ENCODE measurements at places on chromosomes 16 and 17.

DNA sequence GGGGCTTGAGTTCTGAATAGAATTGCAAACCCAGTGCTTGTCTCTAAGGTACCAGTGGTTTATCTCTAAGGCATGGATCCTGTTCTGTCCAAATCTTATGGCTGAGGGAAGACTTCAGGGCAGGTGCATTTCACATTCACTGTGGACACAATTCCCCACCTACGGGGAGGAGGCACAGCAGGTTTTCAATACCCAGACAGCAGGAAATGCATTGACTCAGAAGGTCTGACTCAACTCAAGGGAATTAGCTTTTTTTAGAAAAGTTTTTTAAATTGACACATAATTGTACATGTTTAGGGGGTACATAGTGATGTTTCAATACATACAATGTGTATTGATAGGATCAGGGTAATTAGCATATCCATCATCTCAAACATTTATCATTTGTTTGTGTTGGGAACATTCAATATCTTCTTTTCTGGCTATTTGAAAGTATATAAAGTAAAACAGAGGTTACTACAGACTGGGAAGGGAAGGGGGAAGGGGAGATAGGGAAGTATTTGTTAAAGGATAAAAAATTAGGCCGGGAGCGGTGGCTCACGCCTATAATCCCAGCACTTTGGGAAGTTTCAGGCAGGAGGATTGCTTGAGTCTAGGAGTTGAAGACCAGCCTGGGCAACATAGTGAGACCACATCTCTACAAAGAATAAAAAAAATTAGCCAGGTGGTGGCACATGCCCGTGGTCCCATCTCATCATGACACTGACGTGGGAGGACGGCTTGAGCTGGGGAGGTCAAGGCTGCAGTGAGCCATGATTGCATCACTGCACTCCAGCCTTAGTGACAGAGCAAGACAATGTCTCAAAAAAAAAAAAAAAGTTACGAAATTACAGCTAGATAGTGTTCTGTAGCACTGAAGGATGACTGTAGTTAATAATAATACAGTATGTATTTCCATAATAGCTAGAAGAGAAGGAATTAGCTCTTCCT, 54.9 kb downstream of the RGS9 start:
- no peak for DNase-seq

DNA sequence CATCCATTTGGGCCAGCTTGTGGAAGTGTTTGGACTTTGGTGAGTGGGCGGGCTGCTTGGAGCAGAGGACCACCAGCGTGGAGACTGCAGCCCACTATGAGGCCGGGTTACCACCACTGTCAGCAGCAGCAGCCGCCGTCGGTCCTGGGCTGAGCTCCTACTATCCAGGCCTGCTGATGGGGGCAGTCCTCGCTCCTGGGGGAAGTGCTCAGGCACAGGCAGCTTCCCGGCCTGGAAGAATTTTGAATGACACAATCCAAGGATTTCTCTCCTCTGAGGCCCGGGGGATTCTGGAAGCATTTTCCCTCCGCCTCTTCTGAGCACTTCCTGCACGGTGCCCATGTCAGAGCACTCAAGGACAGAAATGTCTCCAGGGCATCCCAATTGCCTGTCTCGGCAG, 5.3 kb upstream of the NOD2 start:
- no peak for DNase-seq

GRCh38 chr16:85004587-85005205, 6.6 kb downstream of the ZDHHC7 start:
- DNase-seq = no peak

DNA sequence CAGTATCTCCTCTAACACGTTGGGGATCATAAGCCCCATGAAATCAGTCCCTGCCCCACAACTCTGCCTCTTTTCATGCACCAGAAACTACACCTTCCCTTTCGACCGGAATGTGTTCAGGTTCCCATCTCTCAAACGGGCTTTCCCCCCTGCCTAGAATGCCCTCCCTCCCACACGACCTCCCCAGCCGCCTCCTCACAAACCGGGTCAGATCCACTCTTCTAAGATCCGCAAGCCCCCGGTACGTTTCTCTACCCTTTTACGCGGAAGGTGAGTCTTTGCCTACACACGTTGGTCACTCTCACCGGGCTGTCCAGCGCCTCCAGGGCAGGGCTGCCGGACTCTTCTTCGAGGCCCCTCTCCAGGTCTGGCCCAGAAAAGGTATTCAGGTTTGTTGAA, 708 bp downstream of the DHX33 start:
- DNase-seq = peak; percentile 26

- DNase-seq = no peak
These were observed 81.0 kb downstream of the MYH11 start for GRCh38 chr16:15775663-15776304.

GRCh38 chr17:17361867-17362539, 58.8 kb downstream of the NT5M start:
- no peak for DNase-seq

GRCh38 chr16:50863644-50864144, 121.8 kb downstream of the CYLD start:
- no peak for DNase-seq

DNA sequence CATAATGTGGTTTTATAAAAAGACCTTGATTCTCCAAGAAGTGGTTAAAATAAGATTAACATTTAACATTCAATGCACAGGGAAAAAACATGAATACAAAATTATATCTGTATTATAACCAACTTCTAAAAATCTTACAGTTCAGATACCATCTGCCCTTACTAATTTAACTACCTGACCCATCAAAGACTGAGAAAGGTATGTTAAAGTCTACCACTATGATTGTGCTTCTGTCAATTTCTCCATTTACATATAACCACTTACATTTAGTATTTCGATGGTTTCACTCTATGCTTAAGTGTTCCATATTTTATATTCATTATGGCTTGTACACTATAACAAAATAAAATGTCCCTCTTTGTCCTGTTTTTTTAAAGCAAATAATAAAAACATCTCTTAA, 14.6 kb downstream of the AP1G1 start:
- DNase-seq = no peak

DNA sequence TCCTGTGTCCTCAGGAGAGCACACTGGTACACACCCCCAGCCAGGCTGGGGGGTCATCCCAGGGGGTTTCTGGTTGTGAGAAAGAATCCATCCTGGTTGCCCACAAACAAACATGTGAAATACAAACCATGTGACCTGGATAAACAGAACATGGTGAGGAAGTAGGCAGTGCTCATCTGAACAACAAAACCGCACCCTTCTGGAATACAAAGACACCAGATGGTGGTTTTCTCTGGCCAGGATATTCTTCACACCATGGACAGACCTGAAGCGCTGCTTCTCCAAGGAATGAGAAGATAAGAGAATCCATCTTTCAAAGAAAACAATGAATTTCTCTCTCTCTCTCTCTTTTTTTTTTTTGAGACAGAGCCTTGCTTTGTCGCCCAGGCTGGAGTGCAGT, 302.3 kb downstream of the SLC39A11 start:
- DNase-seq = no peak

DNA sequence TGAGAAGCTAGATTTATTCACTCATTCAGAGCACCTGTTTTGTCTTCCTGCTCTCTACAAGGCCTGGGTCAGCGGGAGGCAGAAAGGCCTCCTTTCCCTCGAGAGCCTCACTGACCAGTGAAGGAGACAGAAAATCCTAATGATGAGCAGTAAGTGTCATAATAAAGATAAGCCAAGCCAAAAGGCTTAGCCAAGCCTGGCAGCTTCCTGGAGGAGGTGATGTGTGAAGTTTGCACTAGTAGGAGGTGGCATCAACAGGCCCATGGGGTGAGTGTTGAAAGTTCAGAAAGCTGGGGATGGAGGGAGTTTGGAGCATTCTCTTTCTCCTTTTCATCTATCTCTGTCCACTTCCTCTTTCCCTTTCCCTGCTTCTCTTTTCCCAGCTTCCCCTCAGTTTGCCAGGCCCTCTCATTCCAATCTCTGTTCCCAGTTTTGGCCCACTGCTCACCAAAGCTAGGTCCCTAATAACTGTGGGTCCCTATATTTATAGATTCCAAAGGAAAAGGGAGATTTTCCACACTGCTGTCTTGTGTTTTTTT, 16.5 kb upstream of the SPNS3 start:
- DNase-seq = no peak

- DNase-seq = no peak
These were observed 171.2 kb downstream of the AHSP start for GRCh38 chr16:31698901-31699300.

DNA sequence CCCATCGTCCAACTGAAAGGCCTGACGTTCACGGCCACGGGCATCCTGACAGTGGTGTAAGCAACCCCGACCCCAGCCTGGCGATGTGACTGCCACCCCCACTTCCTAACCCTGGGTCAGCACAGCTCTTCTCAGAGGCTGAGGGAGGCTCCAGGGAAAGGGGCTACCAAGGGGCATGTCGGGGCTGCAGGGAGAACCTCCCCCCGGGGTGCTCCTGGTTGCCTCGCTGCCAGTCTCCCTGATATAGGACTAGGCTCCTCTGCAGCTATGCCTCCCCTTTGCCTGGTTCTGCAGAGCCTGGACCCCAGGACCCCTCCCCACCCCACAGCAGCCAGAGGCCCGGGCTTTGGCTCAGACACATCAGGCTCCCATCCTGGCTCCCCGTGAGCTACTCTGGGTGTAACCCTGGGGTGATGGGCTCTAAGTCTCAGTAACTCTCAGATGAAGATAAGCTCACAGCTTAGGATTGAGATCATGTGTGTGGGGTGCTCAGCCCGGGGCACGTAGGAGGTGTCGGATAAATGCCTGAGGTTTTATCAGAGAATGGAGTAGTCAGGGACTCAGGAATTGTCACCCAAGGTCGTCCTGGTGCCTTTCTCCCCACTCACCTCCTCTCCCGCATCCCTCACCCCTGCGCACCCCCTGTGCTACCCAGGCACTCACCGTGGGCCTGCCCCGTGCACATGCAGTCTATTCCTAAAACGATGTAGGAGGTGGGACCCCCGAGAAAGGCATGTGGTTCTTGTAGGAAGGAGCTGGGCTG, 10.6 kb downstream of the ITGAD start:
- DNase-seq = no peak

GRCh38 chr17:954431-955164, 25.0 kb downstream of the NXN start:
- no peak for DNase-seq

GRCh38 chr17:57415751-57416207, 159.5 kb downstream of the MSI2 start:
- no peak for DNase-seq

DNA sequence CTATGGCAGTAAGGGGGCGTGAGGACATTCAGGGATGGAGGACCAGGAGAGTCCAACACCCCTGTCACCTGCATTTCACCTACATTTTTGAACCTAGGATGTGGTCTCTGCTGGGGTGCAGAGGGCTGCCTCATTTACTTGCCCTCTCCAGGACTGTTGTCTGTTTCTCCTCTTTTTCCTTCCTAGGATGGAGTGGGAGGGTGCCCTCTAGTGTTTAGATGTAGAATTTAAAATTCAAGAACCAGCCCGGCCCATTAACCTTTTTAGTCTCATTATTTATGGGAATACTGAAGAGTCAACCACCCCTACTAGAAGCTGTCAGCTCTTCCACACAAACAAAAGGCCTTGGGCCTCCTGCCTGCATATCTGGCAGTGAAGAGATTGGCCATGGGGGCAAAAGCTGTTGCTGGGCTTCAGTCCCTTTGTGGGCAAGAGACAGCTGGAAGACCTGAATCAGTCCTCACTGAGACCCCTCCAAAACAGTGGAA, 2.5 kb upstream of the STARD3 start:
- no peak for DNase-seq

DNA sequence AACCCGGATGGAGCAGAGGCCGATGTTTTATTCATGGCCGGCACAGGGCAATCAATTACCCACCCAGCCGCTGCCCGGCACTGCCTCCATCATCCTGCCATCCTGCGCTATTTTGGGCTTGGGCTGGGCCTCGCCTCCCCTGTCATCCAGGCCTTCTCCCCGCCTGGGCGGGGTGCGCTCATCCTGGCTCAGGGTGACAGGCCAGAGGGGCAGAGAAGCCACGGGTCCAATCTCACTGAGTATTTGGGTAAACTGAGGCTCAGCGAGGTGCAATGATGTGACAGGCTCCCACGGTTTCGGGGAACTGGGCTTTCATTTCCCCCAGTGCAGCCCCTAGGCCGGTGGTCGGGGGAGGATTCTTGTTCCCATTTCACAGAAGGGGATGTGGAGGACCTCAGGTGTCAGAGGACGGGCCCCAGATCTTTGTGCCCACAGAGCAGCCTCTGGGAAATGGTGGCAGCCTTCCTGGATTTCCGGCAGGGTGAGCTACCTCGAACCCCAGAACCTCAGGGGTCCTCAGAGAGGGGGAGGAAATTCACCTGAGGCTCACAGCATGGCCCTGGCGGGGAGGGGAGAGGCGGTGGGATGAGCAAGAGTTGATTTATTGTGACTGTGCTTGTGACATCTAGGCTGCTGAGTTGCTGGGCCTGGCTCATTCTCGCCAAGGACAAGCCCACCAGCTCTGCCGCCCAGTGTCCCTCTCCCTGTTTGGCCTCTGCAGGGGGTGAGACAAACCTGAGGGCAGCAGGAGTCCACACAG, 23.8 kb upstream of the KCNJ12 start:
- DNase-seq = no peak

- no peak for DNase-seq
These were observed 16.5 kb downstream of the YPEL2 start for GRCh38 chr17:59347975-59348391.

DNA sequence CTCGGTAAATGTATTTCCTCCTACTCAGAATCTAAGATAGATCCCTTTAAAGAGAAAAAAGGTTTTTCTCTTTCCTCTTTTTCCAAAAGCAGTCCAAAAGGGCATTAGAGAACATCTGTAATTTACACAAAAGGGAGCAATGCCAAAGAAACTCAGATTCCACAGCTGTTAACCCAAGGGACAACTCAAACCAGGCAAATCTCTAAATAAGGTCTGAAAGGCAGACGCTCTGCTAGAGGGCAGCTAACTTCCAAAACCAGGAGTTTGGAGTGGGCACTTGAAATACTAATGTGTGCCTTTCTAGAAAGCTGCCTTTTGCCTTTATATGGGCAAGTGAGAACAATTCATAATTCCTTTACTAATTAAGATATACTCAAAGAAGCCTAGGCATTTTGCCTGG, 435.7 kb downstream of the ZFHX3 start:
- no peak for DNase-seq

GRCh38 chr16:3057181-3058138, 8.0 kb upstream of the IL32 start:
- no peak for DNase-seq

DNA sequence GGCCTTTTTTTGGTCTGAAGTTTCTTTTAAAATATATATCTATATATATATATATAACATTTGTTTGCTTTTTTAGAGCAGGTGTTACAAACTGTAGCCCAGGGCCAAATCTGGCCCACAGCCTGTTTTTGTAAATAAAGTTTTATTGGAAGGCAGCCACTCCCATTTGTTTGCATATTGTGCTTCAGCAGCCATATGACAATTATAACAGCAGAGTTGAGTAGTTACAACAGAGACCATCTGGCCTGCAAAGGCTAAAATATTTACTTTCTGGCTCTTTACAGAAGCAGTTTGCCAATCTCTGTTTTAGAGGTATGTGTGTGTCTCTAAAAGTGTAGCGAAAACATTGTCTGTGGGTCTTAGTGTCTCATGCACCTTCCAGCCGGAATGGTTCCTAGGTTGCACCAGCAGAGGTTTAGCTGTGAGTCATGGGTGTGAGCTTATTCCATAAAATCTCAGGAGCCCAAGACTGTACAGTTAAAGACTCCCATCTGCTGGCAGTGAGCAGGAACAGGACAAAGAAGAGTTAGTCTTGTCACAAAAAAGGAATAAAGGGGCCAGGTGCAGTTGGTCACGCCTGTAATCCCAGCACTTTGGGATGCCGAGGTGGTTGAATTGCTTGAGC, 23.8 kb downstream of the LCMT1 start:
- DNase-seq = no peak

- DNase-seq = no peak
These were observed 89.7 kb downstream of the NPIPB11 start for GRCh38 chr16:29316761-29317183.

GRCh38 chr17:76989519-76989918, 121.3 kb downstream of the MGAT5B start:
- DNase-seq = no peak

GRCh38 chr16:2223942-2224486, 623 bp downstream of the E4F1 start:
- DNase-seq = no peak

Data from stimulated activated CD4-positive, alpha-beta T cell treated with anti-CD3 and anti-CD28 coated beads, TNF-alpha, amount 100 ng/mL, for 4 hours (primary cell).